ENCODE measurements at places on chromosomes 6 and 20.

GRCh38 chr6:34496103-34496685 is 30.3 kb downstream of the PACSIN1 start:
- no peak for DNase-seq

DNA sequence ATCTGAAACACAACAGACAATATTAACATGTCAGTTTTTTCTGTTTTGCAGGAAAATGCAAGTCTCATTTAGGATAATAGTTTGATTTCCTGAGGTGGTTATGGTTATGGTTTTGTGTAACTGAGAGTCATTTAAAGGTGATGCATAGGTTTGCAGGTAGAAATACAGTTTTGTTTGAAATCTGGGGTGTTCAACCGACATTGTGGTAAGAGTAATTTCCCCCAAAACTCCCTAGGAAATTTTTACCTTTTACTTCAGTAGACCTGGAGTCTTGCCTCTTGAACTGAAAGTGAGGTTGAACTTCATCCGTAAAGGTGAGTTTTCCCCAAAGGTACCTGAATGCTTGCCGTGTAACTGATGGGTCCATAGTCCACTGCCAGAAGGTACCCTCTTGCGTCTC is 71.4 kb downstream of the JARID2 start:
- no peak for DNase-seq

GRCh38 chr6:20274137-20274536 is 61.9 kb upstream of the MBOAT1 start:
- no peak for DNase-seq

- DNase-seq: no peak
These were observed 73.8 kb downstream of the EYA4 start for GRCh38 chr6:133314947-133315346.

GRCh38 chr20:64030371-64031134 is 5.4 kb upstream of the C20orf204 start:
- DNase-seq: no peak

DNA sequence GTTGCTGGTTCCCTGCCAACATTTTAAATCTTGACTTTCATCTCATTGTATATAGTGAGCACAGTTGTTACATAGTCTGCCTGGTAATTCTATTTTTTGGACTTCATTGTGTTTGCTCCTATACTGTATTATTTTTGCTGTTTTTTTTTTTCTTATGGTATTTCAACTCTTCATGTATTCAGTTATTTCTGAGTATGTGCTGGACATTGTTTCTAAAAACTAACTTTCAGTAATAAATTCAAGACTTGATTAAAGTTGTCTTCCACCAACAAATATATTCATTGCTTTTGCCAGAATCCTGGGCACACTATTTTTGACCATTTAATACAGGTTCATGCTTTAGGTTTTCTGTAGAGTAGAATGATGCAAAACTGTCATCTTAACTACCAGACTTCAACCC is 698.3 kb downstream of the MAFB start:
- DNase-seq: no peak

- DNase-seq: peak; percentile 50
These were observed 59.9 kb downstream of the SULF2 start for GRCh38 chr20:47725248-47725973.
